Fibroblast of skin of right biceps (primary cell): ENCODE measurements at places on chromosomes 2 and 18.

DNA sequence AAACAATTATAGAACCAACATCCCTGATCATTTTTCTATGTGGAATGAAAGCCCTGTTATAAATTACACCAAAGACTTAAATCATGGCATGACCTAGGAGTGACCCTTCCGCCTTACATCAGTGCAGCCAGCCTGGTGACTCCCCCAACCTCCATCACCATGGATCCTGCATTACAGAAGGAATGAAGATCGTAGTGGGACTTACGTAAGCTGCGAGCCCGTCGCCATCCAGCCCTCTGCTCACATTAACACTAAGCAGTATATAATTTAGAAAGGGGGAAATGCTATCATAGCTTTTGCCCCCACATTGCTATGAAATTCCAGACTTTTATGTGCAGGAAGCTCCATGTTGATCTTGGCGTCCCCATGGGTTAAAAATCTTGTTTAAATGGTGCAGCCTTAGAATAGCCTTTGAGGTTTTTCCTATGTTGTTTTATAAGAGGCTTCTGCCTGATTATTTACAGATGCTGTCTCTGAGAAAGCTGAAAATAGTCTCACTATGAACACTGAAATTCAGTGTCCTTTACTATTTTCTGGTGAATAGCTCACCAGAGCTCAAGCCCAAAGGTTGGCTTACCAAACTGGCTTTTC, 76.3 kb downstream of the COLEC12 start:
- DNase-seq = peak; percentile 97

GRCh38 chr2:64019083-64019974, at the start of gene VPS54:
TSS of gene VPS54 (minus strand) at chr2:64019428. CDS start at chr2:63983999, 35,429 bp downstream.
- peak; percentile 72 for DNase-seq

DNA sequence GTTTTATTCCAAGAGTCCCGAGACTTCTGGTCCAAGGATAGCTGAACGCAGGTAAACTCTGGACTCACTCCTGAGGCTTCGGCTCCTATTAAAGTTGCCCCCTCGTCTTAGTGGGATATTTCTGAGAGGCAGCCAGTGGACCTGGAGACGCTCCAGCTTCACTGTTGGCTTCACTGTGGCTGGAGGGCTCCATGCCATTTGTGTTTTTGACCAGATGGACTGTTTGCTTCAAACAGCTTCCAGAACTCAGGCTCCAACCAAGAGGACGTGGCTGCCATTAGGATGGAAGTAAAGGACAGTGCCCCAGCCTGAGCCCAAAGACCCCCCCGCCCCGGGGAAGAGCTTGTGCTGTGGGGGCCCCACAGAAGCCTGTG, 94.4 kb upstream of the LDAH start:
- DNase-seq = no peak

DNA sequence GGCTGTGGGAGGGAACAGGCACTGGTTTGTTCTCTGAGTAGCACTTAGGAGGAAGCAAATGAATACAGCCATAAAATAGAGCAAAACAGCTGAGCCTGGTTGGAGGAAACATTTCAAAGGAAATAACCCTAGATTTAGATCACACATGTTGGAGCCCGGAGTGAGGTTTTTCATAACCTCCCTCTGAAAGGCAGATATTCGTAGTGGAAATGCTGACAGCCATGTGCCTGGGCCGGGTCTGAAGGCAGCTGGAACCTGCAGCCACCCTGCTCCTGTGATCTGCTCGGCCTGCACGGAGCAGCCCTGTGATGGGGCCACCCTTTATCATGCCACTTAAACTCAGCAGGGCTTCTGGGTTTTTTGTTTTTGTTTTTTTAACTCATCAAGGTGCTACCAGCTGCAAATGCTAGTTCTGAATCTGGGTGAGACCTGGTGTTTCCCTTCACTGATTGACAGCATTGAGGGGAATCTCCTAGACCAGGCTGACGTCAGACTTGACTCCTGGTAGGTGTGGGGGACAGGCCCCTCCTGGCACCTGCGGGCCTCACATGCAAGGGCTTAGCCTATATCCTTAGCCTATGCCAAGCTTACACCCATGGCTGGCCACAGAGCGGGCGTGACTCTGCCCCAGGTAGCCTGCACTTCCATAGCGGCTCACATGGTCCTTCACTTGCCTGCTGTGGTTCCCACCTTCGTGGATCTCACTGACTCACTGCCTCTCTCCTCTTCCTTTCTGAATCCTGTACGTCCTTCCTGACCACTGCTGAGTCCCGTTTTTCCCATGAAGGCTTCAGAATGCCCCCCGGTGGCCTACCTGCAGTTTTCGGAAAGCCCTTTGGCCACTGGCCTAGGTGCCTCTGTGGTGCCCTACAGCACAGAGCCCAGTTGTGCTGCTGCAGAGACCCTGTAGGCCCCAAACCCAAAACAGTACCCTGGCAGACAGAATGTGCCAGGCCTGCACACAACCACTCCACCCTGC, 217.3 kb downstream of the SEPTIN10 start:
- DNase-seq = no peak

DNA sequence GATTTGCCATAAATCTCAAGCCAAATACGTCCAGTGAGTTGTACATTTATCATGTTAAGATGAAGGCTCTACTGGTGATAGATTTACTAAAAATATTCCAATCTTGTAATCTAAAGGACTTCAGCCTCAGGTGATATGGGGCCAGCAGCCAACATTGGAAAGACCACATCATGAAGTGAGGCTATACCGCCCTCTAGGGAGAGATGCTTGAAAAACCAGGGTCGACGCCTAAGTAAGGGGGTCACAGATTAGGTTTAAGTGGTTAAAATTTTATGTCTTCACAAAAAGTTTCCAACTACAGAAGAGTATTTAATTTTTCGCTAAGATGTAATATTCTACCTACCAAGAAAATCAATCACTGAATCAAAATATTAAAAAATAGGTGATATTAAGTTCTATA, 33.3 kb downstream of the DOCK10 start:
- DNase-seq = no peak

GRCh38 chr2:9087121-9087681, 83.7 kb upstream of the MBOAT2 start:
- peak; percentile 88 for DNase-seq

DNA sequence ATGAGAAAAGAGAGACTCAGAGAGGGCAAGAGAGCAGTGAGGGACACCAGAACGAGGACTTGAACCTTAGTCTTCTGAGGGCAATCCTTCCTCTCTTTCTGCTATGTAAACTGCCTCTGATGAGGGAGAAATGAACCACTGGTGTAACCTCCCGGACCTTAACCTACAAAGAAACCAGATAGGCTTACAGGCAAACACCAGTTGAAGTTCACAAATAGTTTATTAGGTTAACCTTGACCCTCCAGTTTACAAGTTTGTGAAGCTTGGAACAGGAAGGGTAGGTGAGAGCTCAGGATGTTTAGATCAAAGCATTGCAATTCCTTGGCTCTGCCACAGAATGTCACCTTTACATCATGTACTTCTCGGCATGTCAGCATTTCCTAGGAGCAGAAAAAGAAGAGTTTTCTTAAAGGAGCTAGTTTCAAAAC, 486.4 kb upstream of the SPRED2 start:
- DNase-seq = no peak

GRCh38 chr2:23355001-23355400, 30.0 kb upstream of the KLHL29 start:
- no peak for DNase-seq

DNA sequence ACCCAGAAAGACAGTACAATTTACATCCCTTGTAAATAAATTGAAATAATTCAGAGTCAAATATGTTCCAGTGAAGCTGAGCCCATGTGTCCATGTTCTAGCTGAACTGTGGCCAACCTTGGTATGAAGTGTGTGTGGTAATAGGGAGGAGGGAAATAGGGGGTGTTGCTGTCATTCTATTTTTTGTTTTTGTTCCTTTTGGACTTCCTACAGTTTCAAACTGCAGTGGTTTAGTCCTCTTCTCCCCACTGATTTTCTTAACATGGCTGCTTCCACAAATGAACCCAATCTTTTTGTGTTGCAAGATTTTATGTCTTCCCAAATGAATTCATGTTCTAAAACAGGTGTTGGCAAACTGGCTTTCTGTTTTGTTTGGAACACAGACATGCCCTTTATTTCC, 156.9 kb downstream of the CCBE1 start:
- DNase-seq = peak; percentile 14

GRCh38 chr2:212968284-212969081, 182.9 kb downstream of the IKZF2 start:
- peak; percentile 10 for DNase-seq

DNA sequence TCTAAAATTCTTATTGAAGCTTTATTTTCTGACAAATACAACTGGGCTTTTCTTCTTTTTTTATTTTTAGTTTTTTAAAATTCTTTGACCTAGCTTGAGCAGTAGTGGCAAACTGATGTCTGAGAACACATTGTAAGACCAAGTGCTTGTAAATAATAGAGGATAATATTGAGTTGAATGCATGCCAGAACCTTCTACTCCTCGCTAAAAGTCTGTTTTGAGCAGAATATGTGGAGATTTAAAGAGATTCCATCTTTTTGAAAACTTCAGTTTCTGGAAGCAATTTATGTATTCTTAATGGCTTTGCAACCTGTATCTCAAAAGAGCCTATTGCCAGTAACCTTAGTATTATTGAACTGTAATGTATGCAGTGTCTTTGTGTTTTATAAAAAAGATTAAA, 148.3 kb downstream of the KCNJ3 start:
- DNase-seq = no peak

- DNase-seq = no peak
Measured at GRCh38 chr2:101291973-101292372, 16.5 kb downstream of the RNF149 start.
